ENCODE measurements at places on chromosomes 3 and 15.

DNA sequence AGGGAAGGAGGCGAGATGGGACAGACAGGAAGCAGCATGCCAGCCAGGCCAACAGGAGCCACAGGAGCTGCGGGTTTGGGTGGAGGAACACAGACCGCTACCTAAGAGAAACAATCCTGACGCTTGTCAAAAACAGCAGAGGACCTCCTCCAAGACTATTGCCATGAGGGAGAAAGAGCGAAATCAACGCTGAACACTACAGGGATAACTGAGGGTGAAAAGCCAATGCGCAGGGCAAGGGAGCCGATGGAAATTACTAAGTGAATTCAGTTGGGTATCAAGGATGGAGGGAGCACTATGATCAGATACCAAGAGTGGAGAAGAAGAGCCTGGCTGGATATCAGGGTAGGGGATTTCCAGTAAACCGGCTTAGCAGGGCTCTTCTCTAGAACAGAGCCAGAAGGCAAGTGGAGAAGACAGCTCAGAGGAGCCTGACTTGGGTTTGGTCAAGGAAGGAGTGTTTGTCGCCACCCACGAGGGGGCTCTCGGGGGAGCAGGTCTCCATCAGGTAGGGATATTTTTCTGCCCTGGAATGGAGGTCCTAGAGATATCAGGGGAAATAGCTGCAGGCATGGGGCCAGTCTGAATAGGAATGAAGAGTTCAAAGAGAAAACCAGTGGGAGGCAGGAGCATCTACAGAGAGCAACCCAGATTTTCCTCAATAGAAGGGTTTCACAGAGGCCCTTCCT, 48.4 kb downstream of the SLC41A3 start:
- no peak for DNase-seq

DNA sequence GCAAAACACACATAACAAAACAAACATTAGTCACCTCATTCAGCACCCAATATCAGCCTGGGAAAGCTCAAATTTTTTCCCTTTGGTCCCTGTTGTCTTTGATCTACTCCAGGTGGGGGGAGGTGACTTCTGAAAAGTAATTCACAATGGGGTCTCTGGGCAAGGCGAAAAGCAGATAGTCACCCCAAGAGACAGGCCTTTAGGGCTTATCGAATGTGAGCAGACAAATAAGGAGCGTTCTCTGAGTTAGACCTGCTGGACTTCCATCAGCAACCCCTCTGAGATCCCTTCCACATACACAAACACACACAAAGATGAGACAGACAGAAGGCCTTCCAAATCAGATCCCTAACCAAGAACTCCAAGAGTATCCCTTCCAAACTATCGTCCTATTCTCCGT, 171.0 kb upstream of the SMAD3 start:
- DNase-seq: no peak

DNA sequence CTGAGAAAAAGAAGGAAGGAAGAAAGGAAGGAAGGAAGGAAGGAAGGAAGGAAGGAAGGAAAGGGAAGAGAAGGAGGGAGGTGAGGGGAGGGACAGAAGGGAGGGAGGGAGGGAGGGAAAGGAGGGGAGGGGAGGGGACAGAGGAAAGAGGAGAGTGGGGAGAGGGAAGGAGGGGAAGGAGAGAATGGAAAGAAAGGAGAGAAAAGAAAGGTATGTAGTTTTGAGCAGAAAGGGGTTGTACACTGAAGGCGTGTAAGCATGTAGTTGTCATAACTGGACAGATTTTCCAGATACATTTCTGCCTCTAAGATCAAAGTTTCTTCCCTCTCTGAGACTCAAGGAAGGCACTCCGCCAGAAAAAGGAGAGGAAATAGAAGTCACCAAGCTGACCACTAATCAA, 113.4 kb upstream of the KBTBD8 start:
- DNase-seq: no peak

DNA sequence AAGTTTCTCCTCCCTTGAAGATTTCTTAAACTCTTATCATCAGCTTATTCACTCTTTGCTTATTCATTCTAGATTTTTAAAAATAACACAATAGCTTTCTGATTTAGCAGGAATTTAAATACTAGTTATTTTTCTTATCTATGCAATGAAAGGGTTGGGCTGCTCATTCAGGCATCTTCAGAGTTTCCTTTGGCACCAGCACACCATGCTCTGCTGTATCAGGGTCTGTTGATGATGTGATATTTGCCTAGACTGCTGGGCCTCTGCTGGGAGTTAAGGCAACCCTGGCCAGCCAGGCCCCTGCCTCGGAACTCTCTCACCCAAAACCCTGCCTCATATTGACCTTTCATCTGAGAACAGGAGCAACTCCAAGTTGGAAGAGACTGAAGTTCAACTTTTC, 35.0 kb downstream of the DRD3 start:
- no peak for DNase-seq

DNA sequence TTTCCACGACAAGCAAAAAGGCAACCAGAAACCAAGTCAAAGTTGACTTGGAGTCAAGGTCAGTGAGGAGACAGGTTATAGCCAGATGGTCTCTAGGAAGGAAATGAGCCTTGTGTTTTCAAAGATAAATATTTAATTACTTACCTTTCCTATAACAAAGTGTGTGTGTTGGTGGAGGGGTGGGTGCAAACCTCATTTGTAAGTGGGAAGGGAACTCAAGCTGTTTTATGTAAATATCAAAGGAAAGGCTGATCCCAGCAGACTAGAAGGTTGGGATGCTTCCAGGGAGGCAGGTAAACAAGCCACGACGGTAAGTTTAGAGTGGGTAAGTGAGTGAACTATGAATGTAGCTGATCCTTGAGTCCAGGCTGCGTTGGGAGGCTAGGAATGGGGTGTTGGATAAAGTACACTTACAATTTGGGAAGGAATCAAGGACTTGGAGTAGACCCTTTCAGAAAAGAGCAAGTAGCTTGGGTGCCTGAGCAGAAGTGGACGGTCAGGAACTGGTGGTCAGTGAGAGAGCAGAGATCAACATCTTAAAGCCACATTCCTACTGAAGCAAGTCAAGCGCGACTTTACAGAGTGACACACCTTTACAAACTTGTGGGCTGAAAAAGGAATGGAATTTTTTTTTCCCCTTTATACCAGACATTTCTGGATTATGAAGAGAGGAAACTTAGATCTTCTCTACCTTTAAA, 82.0 kb upstream of the TBL1XR1 start:
- DNase-seq: no peak

GRCh38 chr3:10665592-10665991, 150.4 kb upstream of the SLC6A11 start:
- DNase-seq: no peak

GRCh38 chr3:60085649-60086048, 1035.8 kb upstream of the CFAP20DC start:
- no peak for DNase-seq
